ENCODE measurements at places on chromosomes 7 and 10.

DNA sequence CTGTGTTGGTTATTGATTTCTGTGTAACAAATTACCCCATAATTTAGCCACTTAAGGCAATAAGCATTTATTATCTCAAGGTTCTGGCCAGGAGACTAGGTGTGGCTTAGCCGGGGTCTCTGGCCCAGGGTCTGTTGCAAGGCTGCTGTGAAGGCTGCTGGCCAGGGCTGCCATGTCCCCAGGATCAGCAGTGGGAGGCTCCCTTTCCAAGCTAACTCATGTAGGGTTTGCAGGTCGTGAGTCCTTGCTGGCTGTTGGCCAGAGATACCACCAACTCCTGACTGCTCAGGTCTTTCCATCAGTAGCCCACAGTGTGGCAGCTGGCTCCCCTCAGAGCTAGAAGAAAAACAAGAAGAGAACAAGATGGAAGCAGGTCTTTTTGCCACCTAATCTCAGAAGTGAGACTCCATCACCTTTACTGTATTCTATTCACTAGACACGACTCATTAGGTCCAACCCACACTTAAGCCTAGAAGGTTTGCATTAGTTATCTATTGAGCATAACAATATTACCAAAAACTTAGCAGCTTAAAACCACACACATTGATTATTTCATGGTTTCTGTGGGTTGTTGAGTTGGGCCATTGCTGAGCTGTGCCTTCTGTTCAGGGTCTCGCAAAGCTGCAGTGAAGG lies 185.6 kb downstream of the PFKFB3 start:
- no peak for DNase-seq

DNA sequence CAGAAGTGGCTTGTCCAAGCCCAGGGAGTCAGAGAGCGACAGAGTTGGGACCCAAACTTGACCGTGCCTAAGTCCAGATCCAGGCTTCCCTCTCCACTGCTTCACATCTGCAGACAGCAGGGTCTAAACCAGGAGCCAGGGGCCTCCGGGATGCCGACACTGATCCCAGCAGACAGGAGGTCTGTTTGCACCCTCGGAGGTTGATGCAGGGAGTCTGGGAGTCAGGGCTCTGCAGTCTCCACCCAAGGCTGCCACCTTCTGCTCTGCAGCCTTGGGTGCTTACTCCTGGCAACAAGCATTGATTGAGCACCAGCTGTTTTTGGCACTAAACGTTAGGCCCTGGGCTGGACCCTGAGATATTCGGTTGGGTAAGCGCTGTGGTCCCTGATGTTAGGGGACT lies 21.0 kb downstream of the ELFN1 start:
- no peak for DNase-seq

DNA sequence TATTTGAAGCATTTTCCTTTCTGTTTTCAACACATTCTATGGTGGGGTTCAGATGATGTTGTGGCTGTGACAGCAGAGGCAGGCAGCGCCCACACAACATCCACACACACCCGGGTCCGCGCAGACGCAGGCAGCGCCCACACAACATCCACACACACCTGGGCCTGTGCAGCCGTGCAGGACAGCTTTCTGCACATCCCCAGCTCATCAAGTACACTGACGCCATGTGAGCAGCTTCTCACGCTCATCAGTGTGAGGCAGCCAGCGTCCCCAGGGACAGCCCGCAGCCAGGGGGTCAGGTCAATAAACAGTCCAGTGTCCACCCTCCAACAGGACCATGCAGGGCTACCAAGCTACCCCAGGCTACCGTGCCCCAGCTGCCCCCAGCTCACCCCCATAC lies 272.8 kb upstream of the TCERG1L start:
- no peak for DNase-seq

GRCh38 chr7:151687523-151688235 lies 168.0 kb upstream of the RHEB start:
- peak; percentile 95 for DNase-seq

- no peak for DNase-seq
Measured at GRCh38 chr10:72612203-72612826, 13.6 kb downstream of the MICU1 start.

GRCh38 chr10:93221171-93221496 lies 147.4 kb downstream of the CYP26A1 start:
- DNase-seq: no peak

GRCh38 chr7:130699686-130700085 lies 13.3 kb upstream of the TSGA13 start:
- DNase-seq: no peak

DNA sequence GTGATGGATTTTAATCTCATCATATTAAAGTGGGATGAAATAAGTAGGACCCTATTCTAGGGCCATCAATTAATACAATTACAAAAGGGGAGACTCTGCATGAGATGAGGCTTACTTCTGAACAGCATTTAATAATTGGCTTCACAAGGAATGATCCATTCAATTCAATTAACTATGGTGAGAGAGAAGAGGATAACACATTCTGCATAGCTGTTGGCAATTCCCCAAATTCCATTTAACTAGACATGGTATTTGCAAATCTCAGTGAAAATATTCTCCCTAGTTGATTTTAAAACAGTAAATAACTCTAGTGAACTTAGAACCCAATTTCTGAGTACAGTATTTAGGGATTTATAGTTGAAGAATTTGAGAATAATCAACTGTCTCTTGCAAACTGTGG lies 145.3 kb downstream of the NOC3L start:
- no peak for DNase-seq

DNA sequence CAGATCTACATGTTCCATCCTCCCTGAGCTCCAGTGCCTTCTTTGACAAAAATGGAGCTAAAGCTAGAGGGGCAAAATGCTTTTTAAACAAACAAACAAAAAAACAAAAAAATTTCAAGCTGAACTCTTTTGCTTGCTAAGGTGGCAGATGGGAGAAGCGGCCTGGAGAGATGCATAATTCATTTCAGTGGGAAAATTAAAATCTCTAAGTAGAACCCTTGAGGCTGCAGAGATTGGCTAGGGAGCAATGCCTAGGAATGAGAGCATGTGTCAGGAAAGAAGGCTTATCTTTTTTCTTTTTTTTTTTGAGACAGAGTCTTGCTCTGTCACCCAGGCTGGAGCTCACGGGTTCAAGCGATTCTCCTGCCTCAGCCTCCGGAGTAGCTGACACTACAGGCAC lies 46.4 kb upstream of the SAMD8 start:
- DNase-seq: no peak

DNA sequence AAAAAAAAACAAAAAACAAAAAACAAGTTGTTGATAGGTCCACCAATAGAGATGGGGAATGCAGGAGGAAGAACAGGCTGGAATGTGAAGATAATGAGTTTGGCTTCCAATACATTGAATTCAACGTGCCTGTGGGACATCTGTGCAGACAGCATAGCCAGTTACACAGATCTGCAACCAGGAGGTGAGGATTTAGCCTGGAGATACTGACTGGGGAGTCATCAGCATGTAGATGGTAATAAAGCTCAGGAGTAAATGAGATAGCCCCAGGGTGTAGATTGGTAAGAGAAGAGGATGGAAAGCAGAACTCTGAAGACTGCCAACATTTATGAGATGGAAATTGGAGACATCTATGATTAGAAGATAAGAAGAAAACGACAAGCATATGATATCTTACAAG lies 4.7 kb upstream of the TRIM8 start:
- DNase-seq: no peak
